ENCODE measurements at places on chromosomes 3 and 15. TPM values are rescaled to one million over a fixed set of nuclear protein-coding genes. Genes with fewer than 3 reads are reported as not detected.

GRCh38 chr3:188139466-188139865, 14.5 kb upstream of the LPP start:
- no peaks in the 10 kb centered on the region for H3K36me3 ChIP-seq
- H3K4me1 ChIP-seq, result peaks cover 24% of the 10 kb centered on the region
- H3K4me3 ChIP-seq, result no peak overlapping the region
- DNase-seq, result no peak
- no peaks in the 10 kb centered on the region for H3K27me3 ChIP-seq

GRCh38 chr3:133610031-133610430, 36.5 kb downstream of the CDV3 start:
- peaks cover 7% of the 10 kb centered on the region for H3K4me1 ChIP-seq
- no peak overlapping the region for H3K4me3 ChIP-seq
- peaks cover 58% of the 10 kb centered on the region for H3K36me3 ChIP-seq
- H3K27ac ChIP-seq, result no peak overlapping the region

DNA sequence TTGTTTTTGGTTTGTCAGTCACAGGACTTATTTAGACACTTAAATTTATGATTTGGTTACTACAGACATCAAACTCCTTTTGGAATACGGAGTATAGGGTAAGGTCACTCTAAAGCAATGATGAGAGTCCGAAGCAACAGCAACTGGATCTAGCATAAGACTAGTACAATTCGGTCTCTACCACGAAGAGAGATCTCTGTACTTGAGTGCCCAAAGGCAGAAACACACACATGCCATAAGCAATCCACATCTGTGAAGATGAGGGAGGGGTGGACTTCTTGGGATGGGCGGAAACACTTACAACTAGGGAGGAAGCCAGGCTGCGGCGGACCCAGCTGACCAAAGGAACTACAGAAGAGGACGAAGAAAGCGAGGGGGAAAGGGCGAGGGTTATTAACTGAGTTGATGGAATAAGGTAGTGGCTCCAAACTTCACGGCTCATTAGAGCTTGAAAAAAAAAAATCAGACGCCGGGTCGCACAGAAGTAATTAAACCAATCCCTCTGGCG, 595 bp downstream of the DPH6 start:
- peak overlapping the region; percentile 98 for H3K27ac ChIP-seq
- H3K4me1 ChIP-seq, result peaks cover 8% of the 10 kb centered on the region
- peak; percentile 62 for DNase-seq
- H3K4me3 ChIP-seq, result peak overlapping the region; percentile 64
- H3K36me3 ChIP-seq, result no peaks in the 10 kb centered on the region

The MUSTN1 gene
- total RNA-seq, result 1.5 TPM

The VGLL4 gene
- 41.2 TPM for total RNA-seq

Data from A673 (cell line).